ENCODE measurements at places on chromosomes 11 and 22.
A peak's percentile ranks its signal among the peaks of the same experiment; 100 is the strongest.

- no peak for DNase-seq
Observed at GRCh38 chr22:30167734-30168133, 78.8 kb downstream of the LIF start.

DNA sequence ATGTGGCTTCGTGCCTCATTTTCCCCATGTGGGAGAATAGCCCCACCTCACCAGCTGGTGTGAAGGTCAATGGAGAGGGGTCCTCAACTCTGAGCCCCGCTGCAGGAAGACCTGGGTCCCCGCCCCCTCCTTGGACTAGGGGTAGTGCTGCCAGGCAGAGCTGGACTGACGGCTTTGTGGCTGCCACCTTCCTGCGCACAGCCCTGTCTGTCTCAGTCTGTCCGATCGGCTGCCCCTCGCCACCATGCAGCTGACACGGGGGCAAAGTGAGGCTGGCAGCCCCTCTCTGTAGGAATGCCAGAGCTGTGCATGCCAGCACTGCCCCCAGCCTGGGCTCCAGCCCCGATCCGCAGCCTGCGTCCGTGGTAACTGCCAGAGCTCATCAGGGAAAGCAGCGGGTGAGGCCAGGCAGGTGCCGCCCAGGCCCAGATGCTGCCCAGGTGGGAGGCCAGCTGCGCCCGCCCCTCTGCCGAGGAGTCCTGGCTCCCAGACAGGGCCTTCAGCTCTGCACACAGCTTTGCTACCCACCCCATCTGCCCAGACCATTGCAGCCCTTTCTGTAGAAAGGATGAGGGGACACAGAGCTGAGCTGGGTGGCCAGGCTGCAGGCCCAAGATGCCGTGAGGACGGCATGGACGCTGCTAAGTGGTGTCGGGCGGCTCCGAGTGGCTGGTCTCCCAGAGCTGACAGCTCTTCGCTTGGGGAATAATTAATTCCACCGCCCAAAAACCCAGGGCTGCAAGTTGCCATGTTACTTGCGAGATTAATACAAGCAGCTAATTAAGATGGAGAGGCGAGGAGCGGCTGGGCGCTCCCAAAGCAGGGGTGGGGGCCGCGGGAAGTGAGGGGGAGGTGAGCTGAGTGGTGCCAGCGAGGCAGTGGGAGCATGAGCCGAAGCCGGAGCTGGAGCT, 19.5 kb upstream of the FLRT1 start:
- DNase-seq: no peak

DNA sequence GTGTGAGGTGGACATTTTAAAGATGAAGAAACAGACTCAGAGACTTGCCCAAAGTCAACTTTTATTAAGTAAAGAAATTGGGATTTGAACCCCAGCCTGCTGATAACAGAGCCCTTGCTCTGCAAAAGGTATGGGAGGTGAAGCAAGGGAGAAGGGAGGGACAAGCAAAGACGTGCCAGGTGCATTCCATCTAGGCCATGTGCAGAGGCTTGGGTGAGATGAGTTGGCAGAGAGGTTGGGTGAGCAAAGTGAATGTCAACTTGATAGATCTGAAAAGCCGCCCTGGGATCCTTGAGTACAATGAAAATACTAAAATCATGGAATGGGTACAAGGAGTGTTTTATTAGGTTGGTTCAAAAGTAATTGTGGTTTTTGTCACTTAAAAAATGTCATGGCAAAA, 341.3 kb downstream of the CADM1 start:
- no peak for DNase-seq

- DNase-seq: no peak
Observed at GRCh38 chr11:128205796-128206195, 381.6 kb downstream of the ETS1 start.

DNA sequence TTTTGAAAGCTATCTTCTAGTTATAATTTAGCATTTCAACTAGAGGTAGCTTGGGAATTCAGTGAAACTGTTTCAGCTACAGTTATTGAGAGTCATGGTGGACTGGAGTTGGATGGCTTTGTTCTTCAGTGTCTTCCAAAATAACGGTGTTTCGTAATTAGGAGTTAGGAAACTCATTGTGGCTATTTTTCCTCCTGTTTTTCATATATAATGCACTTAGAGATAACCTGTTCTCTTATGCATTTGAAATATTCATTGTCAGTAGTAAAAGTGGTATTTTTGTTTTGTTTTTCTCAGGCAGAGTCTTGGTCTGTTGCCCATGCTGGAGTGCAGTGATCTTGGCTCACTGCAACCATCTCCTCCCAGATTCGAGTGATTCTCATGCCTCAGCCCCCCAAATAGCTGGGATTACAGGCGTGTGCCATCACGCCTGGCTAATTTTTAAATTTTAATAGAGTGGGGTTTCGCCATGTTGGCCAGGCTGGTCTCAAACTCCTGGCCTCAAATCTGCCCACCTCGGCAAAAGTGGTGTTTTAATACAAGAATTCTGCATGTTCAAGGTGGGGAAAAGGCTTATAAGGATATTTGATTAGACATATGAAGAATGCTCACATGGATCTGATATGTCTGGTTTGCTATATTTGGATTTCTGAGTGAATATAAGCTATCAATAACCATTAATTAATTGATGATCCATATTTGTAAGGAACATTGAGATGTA, 12.7 kb downstream of the PDHX start:
- DNase-seq: no peak

GRCh38 chr11:67558084-67558772, 25.4 kb upstream of the GSTP1 start:
- DNase-seq: no peak

DNA sequence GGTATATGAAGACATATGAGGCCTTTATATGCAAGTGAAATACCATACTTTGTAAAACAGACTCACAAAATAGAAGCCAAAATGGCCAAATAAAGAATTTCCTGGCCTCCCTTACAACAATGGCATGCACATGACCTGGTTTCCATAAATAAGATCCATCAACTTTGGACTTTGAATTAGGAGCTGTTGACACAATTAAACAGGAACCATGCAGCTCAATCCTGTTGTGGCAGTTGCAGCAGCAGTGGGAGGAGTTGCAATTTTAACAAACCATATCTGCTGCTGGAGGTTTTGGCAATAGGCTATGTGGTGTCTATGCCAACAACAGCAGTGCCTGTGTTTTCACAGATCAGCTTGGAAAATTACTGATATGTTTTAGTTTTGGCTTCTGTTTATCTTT, 818.6 kb downstream of the FAM181B start:
- no peak for DNase-seq

DNA sequence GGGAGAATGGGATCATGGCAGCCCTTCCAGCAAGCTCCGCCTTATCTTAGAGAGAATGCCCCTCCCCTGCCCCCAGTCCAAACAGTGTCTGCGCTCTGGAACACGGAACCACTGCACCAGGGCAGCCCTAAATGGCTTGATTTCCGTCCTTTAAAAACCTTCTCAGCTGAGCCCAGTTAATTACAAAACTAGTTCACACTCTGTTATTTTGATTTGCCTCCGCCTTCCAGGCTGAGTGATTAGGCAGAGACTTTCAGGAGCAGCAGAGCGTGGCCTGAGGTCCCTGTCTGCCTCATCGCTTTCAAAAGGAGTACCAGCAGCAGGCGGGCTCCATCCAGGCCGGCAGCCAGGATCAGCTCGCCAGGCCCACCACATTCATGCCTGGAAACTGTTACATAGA, 313.0 kb downstream of the BRD1 start:
- DNase-seq: no peak

DNA sequence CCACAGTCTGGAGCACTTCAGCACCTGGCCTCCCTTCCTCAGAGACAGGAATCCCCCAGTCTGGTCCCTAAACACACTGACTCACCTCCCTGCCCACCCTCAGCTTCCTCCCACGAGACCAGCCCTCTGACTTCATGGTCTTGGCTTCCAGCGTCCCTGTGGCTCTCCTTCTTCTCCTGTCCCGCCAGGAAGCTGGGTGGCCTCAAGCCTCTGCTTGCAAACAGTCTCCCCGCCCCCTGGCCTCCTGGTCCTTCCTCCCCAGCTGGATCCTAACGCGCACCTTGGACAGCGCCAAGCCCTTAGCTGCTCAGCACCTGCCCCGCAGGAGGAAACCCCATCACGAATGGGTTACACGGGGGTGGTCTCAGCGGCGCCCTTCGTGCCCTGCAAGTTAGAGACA, 4.5 kb downstream of the NCF4 start:
- DNase-seq: no peak

- peak; percentile 43 for DNase-seq
Observed at GRCh38 chr22:25334162-25334490, 114.7 kb downstream of the CRYBB2 start.

- no peak for DNase-seq
Observed at GRCh38 chr22:32353840-32354239, 3.8 kb upstream of the RFPL3 start.

- no peak for DNase-seq
Observed at GRCh38 chr11:112398798-112399478, 138.3 kb upstream of the PLET1 start.

- DNase-seq: no peak
Observed at GRCh38 chr11:28529046-28529445, 420.9 kb downstream of the METTL15 start.

DNA sequence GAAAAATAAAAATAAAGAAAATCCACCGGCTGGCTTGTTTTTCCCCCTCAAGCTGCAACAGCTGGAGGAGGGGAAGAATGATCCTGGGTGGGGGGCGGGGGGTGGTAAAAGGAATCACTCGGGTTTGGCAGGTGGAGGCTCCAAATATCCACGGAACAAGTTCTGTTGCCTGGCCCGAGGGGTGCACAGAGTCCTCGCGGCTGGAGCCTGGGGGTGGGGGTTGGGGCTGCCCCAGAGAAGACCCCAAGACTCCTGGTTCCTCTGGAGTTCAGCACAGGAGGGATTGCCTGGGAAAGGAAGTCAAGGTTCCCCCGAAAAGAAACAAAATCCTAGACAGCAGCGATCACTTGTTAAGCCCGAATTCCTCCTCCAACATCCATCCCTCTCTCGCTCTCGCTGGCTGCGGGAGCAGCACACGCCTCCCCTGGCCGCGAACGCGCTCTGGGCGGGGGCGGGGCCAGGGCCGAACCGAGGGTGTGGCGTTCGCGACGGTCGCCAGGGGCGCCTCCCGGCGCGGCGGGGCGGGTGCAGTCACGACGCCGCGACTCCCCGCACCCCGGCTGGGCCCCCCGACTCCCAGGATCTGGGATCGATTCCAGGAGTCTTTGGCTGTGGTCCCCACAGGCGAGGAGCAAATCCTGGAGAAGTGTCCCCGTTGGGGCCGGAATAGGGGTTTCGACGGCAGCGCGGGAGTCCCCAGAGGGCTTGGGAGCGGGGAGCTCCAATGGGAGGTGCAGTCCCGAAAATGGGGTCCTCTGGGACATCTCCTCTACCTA, at the start of gene KCNA4:
Gene KCNA4 (minus strand): TSS at position 443 of the 776 bp plus-strand sequence. CDS start 4,352 bp downstream, outside the sequence.
- DNase-seq: no peak

- no peak for DNase-seq
Observed at GRCh38 chr11:127640561-127641451, 640.2 kb upstream of the KIRREL3 start.

DNA sequence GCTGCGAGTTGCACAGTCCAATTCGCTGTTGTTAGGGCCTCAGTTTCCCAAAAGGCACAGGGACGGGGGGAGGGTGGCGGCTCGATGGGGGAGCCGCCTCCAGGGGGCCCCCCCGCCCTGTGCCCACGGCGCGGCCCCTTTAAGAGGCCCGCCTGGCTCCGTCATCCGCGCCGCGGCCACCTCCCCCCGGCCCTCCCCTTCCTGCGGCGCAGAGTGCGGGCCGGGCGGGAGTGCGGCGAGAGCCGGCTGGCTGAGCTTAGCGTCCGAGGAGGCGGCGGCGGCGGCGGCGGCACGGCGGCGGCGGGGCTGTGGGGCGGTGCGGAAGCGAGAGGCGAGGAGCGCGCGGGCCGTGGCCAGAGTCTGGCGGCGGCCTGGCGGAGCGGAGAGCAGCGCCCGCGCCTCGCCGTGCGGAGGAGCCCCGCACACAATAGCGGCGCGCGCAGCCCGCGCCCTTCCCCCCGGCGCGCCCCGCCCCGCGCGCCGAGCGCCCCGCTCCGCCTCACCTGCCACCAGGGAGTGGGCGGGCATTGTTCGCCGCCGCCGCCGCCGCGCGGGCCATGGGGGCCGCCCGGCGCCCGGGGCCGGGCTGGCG, at the start of gene BCR:
Gene BCR (plus strand): TSS at position 209 of the 592 bp plus-strand sequence. CDS start 452 bp downstream, outside the sequence.
- no peak for DNase-seq
